Osteoblast (primary cell): ENCODE measurements at places on chromosomes 7 and 10. TPM values are rescaled to one million over a fixed set of nuclear protein-coding genes. Genes with fewer than 3 reads are reported as not detected.

- DNase-seq = no peak
These were observed 1.4 kb downstream of the STK32C start for GRCh38 chr10:132306343-132306685.

The SRGN gene
- total RNA-seq = 344 and 474 TPM in 2 replicates

- no peak for DNase-seq
These were observed 165.4 kb upstream of the DPP6 start for GRCh38 chr7:153886506-153887441.

GRCh38 chr10:113267619-113268562 is 285.0 kb upstream of the HABP2 start:
- no peak for DNase-seq

The LIPM gene
- not detected in 2 replicates for total RNA-seq

- no peak for DNase-seq
These were observed 22.2 kb downstream of the LIPK start for GRCh38 chr10:88728107-88728763.

DNA sequence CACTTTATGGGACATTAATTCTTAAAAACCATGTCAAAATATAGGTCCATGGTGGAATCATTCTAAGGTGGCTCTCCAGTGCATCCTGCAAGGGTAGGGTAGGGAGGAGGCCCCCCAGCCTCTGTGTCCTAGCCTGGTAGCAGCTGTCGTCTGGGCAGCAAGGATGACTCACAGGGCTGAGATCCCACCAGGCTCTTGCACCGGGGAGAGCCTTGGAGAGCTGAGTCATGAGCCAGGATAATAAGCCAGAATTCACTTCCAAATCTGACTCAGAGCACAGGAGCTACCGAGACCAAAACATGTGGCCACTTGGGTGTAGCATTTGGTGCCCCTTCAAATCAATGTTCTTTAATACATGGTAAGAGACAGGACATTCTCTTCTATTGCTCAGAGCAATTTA is 298.5 kb downstream of the NEBL start:
- DNase-seq = peak; percentile 45

DNA sequence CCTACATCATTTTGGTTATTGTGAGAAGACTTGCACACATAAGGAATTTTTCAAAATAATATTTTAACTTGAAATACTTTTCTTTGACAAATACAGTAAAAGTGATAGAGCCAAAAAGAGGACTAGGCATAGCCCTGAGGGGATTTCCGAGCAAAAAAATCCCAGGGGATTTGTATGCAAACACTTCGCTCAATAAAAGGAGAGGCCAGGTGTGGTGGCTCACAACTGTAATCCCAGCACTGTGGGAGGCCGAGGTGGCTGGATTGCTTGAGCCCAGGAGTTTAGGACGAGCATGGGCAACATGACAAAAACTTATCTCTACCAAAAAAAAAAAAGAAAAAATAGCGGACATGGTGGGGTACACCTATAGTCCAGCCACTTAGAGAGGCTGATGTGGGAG is 193.0 kb downstream of the PCDH15 start:
- DNase-seq = no peak

GRCh38 chr7:12690041-12690878 is 2.8 kb downstream of the ARL4A start:
- DNase-seq = peak; percentile 59

GRCh38 chr7:126856691-126857291 is 395.9 kb downstream of the GRM8 start:
- DNase-seq = peak; percentile 26

- DNase-seq = peak; percentile 87
These were observed at the start of gene ADCY1 for GRCh38 chr7:45573661-45574415. Gene ADCY1 (plus strand): TSS chr7:45574368. CDS start chr7:45574544, 176 bp downstream.

The TAC1 gene
- total RNA-seq = not detected in 2 replicates

GRCh38 chr10:80356563-80356988 is at the start of the genes DYDC1 and DYDC2:
Gene DYDC1 (minus strand): TSS chr10:80356755. CDS start chr10:80352601, 4,154 bp downstream.
Gene DYDC2 (plus strand): TSS chr10:80356781. CDS start chr10:80362444, 5,663 bp downstream.
- no peak for DNase-seq

- DNase-seq = no peak
These were observed 1.0 kb downstream of the SRGN start for GRCh38 chr10:69088801-69089501.

- no peak for DNase-seq
These were observed 1088.3 kb upstream of the SORCS1 start for GRCh38 chr10:108252771-108253170.

GRCh38 chr10:70481831-70482530 is 3.4 kb downstream of the PALD1 start:
- peak; percentile 88 for DNase-seq

GRCh38 chr7:47932466-47933037 is 15.7 kb downstream of the PKD1L1 start:
- DNase-seq = no peak

DNA sequence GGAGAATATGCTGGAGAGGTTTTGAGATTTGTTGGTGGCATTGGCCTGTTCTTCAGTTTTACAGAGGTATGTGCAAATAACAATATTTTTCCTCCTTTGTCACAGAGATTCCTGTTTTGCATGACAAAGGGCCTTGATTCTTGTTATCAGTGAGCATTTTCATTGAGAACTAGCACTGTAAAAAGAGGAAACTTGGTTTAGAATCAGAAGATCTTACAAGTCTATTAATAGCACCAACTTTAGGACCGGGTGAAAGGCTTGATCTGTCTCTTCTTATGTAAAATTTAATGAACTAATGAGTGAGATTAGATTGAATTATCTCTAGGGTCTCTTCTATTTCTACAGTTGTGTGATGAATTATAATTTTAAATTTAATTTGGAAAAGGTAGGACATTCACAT is 25.5 kb downstream of the TSPAN13 start:
- DNase-seq = no peak

The TRDMT1 gene
- 7.1 and 7.6 TPM in 2 replicates for total RNA-seq

The CYP51A1 gene
- total RNA-seq = 278 and 283 TPM in 2 replicates

DNA sequence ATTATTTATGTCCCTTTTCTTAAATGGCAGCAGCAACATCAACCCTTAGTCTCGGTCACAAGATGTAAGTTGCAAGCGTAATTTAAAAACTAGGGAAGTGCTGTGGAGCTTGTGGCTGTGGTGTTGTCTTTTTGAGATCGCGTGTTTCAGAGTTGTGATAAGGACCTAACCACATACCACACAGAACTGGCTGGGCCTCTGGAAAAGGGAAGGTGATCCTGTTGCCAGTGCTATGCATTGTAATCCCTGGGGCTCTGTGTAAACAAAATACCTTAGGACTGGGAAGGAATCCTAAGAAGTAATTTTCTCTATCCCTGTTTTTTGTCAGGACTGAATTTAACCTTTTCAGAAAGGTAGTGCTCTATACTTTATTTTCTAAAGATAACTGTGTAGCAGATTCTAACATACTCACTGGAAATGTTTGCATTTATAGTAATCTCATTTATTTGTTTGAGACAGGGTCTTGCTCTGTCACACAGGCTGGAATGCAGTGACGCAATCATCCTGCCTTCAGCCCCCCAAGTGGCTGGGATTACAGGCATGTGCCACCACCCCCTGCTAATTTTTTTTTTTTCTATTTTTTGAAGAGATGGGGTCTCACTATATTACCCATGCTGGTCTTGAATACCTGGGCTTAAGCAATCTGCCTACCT is 60.4 kb downstream of the INPP5F start:
- DNase-seq = peak; percentile 73

DNA sequence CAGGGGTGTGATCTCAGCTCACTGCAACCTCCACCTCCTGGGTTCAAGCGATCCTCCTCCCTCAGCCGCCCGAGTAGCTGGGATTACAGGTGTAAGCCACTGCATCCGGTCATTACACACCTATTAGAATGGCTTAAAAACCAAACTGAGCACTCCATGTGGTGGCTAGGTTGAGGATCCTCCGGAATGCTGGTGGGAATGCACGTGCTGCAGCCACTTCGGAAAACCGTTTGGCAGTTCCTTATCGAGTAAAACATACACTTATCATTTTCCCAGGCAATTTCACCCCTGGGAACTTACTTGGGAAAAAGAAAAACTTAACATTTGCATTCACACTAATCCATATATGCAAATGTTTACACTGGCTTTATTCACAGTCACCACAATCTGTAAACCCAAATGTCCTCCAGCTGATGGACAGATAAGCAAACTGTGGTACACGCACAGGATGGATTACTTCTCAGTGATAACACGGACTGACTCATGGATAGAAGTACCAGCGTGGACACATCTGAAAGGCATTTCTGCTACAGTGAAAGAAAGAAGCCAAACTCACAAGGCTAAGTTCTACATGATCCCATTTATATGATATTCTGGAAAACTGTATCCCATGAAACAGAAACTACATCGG is 20.4 kb downstream of the RFC2 start:
- peak; percentile 63 for DNase-seq

The GRB10 gene
- 62.6 and 69.5 TPM in 2 replicates for total RNA-seq

The ITGA8 gene
- 1.2 and 2.5 TPM in 2 replicates for total RNA-seq

The GHRHR gene
- not detected in 2 replicates for total RNA-seq
